ENCODE measurements at places on chromosomes 7 and 10. TPM values are rescaled to one million over a fixed set of nuclear protein-coding genes. Genes with fewer than 3 reads are reported as not detected.

The PTF1A gene
- total RNA-seq, result not detected

The PTPRE gene
- 1.7 TPM for total RNA-seq

The ZNF3 gene
- total RNA-seq, result 24.9 TPM

The MGAM2 gene
- total RNA-seq, result not detected

The CPEB3 gene
- 0.66 TPM for total RNA-seq

The MSMB gene
- total RNA-seq, result not detected

The ADD3 gene
- 350 TPM for total RNA-seq

The WDR86 gene
- 3.8 TPM for total RNA-seq

The SPDYE6 gene
- 0.15 TPM for total RNA-seq

The NME8 gene
- total RNA-seq, result not detected

The CD36 gene
- total RNA-seq, result 2.5 TPM

The ATXN7L1 gene
- total RNA-seq, result 11.3 TPM

The SPDYE16 gene
- 0.33 TPM for total RNA-seq

The FAM25A gene
- not detected for total RNA-seq

The MINDY4 gene
- 8.6 TPM for total RNA-seq

The ZNF736 gene
- total RNA-seq, result 9.4 TPM

The DEPP1 gene
- 77.9 TPM for total RNA-seq

The LRIT1 gene
- not detected for total RNA-seq

The BLNK gene
- total RNA-seq, result not detected

The SEMA3E gene
- total RNA-seq, result 6.8 TPM

The GJD4 gene
- not detected for total RNA-seq

The ORAI2 gene
- total RNA-seq, result 40.1 TPM

The LRRC61 gene
- total RNA-seq, result 3.3 TPM

The SUN3 gene
- total RNA-seq, result not detected

The CALML3 gene
- total RNA-seq, result not detected

The DOCK1 gene
- total RNA-seq, result 86.0 TPM

The ZNF239 gene
- total RNA-seq, result 5.5 TPM

The KCNH2 gene
- 0.33 TPM for total RNA-seq

The CUZD1 gene
- 0.58 TPM for total RNA-seq

The JCAD gene
- 2.0 TPM for total RNA-seq

The CDCA7L gene
- total RNA-seq, result 37.2 TPM

The UNC5B gene
- total RNA-seq, result 34.2 TPM

The LGI1 gene
- 0.33 TPM for total RNA-seq

The CADPS2 gene
- total RNA-seq, result 29.1 TPM

The CDNF gene
- 3.1 TPM for total RNA-seq

The WNT2 gene
- 1.3 TPM for total RNA-seq

The NUDT13 gene
- 1.2 TPM for total RNA-seq

Data from smooth muscle cell of trachea (primary cell).